GM23248 (cell line): ENCODE measurements at places on chromosomes 7 and 10.
A peak's percentile ranks its signal among the peaks of the same experiment; 100 is the strongest.

- no peak for DNase-seq
Measured at GRCh38 chr10:103157246-103157645, 35.8 kb downstream of the NT5C2 start.

DNA sequence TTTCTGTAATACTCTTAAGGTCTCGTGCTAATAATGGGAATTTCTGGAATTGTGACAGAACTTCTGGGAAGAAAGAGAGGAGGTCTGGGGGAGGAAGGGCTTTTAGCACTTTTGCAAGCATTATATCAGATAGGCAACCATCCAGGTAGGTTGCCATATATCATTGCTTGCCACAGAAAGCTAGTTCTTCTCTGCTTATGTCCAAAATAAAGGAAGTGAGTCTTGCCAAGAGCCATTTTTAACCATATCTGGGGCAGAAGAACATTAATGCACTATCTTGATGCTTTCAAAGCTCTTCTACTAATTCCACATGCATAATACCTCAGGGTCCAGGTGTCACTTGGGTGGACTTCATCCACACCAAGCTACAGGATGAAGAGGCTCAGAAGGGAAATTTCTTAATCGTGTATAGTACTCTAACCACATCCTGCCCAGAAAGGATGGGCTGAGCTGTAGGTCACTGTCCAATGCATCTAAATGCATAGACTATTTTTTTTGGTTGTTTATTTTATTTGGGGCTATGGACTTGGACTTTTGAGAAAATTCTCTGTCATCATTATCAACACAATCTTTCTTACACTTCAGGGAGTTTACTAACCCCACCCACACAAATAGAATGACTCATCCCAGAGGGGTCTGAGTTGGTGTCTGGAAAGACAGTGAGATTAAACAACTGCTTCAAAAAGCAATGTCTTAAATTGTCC is 68.9 kb upstream of the ADO start:
- peak; percentile 62 for DNase-seq

DNA sequence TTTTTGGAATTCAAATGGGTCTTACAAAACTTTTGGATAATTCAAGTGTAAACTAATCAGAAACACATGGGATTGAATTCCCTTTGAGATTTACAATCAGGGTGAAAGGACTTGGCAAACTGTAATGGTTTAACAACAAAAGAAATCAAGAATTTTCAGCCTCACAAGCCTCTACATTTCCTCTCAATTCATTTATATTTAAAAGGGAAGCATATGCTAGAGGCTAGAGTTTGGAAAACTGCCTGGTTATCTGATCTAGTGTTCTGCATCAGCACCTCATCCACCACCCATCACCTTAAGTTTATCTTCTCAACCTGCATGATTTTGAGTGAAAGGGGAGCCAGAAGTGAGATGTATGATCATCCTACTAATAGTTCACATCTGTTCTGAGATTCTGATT is 120.7 kb downstream of the TES start:
- peak; percentile 46 for DNase-seq

GRCh38 chr10:45354261-45354660 is 19.8 kb upstream of the ALOX5 start:
- peak; percentile 15 for DNase-seq

- no peak for DNase-seq
Measured at GRCh38 chr7:109964780-109965179, 1126.1 kb upstream of the LRRN3 start.

- peak; percentile 46 for DNase-seq
Measured at GRCh38 chr10:132684164-132684891, 101.6 kb downstream of the NKX6-2 start.

GRCh38 chr7:131095346-131095745 is 232.3 kb upstream of the MKLN1 start:
- DNase-seq = no peak

DNA sequence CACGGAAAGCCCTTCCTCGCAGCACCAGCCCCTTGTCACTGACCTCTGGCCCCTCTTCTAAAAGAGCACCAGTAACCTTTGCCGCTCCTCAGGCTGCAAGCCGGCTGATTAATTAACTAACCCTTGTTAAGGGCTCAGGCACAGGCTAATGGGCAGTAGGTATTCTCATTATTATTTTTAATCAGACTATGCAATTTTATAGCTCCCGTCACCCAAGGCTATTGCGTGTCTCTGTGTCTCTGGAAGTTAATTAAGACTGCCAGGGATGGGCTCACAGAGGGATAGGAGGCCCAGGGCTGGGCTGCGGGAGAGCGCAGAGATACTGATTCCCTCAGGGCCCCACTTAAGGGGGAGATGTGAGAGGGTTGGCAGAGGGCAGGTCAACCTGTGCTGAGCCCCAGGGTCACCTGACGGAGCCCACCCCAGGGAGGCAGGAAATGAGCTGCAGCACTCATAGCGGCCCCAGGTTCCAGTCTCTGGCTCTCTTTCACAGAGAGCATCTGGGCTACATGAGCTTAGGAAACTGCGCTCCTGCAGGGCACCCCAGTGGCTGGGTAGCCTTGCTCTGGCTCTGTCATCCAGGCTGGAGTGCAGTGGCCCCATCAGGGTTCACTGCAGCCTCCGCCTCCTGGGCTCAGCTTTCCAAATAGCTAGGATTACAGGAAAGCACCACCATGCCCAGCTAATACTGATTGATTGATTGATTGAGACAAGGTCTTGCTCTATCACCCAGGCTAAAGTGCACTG is 92.2 kb upstream of the LRRC4 start:
- no peak for DNase-seq

DNA sequence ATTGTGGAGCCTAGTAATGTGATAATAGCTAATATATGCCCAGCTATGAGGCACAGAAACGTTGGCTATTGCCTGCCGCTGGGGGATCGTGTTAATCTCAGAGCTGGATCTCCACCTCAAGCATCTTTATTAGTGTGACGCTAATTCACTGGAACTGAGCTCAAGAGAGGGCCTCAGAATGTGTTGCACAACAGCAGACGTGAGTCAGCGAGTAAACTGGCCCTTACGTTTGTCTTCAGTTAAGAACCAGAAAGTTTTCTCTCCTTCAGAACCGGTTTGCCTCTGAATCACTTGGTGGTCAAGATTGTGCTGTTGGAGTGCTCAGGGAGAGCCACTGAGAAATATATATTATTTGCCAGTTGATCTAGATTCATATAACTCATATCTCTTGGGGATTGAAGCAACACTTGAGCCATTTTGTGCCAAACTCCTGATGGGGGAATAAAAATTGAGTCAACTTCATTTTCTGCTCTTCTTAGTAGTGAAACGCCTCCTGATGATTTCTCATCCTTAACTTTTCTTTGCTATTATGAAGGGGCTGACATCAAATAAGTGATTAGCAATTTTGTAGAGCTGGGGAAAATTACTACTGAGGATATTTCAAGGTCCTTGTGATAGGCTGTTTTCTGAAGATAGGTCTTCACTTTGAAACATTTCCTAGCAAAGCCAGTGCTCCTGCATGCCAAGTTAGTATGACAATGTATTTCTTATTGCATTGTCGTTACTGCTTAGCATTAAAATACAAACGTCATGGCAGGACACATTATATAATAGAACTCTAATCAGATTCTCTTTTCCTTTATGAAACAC is 22.3 kb downstream of the BZW2 start:
- DNase-seq = peak; percentile 99

DNA sequence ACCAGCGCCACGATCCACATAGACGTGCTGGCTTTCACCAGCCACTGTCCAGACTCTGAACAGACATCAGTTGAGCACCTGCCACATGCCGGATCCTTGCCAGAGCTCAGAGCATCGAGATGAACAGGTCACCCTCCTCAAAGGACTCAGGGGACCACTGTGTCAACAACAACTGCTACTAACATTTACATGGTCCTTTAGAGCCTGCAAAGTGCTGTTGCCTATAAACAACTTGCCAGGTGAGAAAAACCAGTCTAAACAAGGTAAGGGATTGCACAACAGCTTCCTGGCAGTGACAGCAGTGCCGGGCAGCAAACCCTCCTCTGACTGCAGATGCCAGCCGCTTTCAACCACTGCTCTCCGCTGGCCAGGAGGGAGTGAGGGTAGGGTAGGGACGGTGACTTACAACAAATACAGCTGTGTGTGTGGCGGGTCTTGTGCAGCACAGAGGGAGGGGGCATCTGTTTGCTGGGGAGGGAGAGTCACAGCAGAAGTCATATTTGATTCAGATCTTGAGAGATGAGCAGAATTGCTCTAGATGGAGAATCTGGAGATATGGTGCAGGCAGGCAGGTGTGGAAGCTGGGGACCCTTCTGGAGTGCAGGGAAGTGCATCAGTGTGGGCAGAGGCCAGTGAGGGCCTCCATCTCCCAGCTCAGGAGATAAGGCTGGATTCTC is 32.8 kb upstream of the RHEB start:
- no peak for DNase-seq

GRCh38 chr10:133528845-133529575 is 1.8 kb downstream of the CYP2E1 start:
- DNase-seq = peak; percentile 35

GRCh38 chr7:39734633-39735004 is 111.2 kb downstream of the RALA start:
- DNase-seq = no peak

- DNase-seq = no peak
Measured at GRCh38 chr7:24932815-24933214, 47.2 kb downstream of the OSBPL3 start.

DNA sequence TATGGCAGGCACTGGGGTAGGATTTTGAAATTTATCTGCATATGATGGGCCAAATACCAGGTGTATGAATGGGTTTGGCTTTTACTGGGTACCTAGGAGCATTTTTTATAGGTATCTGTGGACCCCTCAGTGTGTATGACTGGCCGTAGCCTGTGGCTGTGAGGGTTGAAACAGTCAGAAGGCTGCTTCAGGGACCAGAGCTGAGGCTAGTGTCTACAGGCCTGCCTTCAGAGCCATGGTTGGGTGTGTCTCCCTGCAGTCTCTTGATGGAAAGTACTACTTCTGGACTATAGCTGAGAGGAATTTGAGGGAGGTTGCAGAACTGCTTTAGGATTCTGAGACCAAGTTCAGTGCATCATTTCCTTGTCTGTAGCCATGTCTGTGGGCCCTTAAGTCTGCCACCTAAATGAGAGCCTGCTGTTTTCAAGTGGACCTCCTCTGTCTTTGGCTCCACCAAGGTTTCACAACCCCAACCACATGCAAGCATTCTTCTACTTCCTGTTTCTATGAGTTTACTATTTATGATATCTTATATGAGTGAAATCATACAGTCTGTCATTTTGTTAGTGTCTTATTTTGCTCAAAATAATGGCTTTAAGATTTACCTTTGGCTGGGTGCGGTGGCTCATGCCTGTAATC is 19.9 kb upstream of the ZNF138 start:
- no peak for DNase-seq

DNA sequence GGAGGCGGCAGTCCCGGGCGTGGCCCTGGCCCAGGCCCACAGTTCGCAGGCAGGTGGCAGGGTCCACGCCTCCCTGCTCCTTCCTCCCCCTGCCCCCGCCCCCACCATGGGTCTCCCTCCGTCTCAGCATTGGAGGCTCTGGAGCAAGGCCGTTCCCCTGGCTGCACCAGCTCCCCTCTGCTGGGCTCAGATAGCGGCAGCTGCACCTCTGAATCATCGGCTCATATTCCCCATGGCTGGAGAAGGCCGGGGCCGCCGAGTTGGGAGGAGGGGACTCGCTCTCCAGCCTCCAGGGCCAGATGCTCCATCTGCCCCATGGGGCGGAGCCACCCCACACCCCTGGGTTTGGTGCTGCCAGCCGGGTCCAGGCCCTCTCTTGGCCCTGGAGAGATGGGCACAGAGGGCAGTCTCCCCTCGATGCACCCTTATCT is 145.0 kb downstream of the ELFN1 start:
- DNase-seq = no peak

DNA sequence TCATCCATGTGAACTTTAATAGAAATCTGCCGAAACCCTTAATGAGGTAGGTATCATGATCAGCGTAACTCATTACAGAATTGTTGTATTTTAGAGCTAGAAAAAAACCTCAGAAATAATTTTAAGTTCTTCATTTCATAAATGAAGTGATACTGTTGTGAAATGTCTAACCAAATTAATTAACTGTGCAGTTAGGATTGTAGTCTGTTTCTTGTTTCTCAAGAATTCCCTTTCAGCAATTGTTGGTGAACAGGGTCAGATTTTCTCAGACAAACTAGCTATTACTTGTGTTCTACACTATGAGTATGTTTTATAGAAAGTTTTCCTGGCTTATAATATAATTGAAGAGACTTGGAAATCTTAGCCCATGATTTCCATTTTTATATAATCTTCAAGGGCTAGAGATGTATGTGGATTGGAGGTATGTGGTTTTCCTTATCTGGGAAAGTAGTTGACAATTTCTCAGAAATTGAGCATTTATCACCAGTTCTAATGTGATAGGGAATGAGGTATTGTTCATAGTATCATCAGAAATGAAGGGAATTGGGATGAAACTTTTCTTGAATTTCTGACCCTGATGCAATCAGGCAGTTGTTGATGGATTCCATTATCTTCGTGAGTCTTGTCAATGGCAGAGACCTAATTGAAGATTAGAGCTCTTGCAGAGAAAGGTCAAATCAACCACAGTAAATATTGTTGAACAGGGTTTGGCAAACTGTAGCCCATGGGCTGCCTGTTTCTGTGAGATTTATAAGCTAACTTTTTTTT is 55.0 kb downstream of the ST7 start:
- DNase-seq = no peak

DNA sequence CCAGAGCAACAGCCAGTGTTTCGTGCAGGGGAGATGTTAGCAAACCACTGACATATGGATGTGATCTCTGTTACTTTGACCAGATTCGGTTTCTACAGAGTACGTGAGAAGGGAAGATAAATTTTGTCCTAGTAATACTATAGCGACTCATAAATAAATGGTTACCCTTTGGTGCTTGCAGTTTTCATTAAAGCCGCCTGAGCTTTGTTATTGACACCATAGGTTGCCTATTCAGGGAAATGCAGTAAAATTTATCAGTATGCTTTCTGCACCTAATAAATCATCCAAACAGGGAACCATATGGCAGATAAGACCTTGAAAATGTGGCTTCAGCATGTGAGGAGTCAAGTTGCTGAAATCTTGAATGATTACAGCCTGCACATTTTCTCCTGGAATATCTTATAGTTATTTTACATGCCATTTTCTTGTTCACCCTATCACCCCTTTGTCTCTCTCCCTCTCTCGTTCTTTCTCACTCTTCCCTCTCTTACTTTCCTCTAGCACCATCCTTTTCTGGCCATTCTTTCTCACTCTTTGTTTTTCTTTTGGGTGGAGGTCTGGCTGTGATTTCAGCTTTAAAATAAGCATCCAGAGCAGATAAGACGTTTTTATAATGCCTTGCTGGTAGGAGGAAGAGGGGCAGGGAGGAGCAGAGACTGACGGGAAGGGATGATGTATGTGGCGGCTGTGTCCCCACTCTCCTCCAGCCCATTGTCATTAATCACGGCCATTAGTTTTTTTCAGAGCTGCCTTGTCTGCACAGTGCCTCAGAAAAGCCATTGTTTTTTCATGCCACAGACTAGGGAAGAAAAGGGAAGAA is 182.5 kb downstream of the LRMDA start:
- peak; percentile 4 for DNase-seq

DNA sequence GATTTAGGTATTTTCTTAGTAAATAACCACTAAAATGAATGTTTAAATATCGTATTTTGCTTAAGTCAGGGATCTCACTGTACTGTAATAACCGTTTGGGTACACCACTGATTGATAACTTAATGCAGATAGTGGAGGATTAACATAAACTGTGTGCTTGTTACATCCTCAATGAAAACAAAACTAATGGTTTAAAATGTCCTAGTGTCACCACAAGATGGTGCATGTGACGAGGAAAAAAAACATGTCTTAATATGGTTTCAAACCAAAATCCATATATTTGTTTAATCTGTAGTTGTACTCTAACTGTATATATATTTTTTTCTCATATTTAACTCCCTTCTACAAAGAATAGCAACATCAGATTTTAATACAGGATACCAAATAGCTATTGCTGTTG is 19.2 kb downstream of the ARMC10 start:
- no peak for DNase-seq

- DNase-seq = no peak
Measured at GRCh38 chr10:84015877-84016595, 123.3 kb upstream of the GHITM start.
